PC-9 (cell line): ENCODE measurements at places on chromosomes 1 and 21. TPM values are rescaled to one million over a fixed set of nuclear protein-coding genes. Genes with fewer than 3 reads are reported as not detected.

PRKAA2 gene
- total RNA-seq = 4.4 and 5.0 TPM in 2 replicates

RGS8 gene
- total RNA-seq = not detected in 2 replicates

IGSF9 gene
- total RNA-seq = 22.9 and 23.4 TPM in 2 replicates

FOXO6 gene
- 9.0 and 17.5 TPM in 2 replicates for total RNA-seq

CHAF1B gene
- total RNA-seq = 12.9 and 14.1 TPM in 2 replicates

CD5L gene
- total RNA-seq = not detected in 2 replicates

VANGL2 gene
- total RNA-seq = 11.5 and 12.4 TPM in 2 replicates

RAB25 gene
- total RNA-seq = 129 and 194 TPM in 2 replicates

DNA sequence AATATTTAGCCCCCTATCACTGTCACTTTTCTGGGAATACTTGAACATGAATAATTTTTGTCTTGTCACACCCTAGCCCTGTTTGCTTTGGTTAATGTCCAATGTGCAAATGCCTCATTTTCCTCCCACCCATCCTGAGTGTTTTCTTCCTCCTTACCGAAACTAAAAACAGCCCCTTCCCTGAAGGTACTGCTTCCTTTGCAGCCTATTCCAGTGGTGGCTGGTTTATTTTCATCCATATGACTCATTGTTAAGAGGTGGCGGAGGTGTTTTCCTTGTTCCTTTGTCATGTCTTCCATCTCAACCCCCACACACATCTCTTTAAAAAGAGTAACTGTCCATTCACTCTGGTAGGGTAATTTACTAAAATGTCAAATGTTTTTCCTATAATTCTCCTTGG, 40.4 kb downstream of the CD55 start:
- no peaks in the 10 kb centered on the region for H3K27me3 ChIP-seq
- DNase-seq = no peak
- peaks cover 8% of the 10 kb centered on the region; the same call in 1 of the 2 replicates for H3K36me3 ChIP-seq
- no peak overlapping the region for H3K27ac ChIP-seq
- no peaks in the 10 kb centered on the region for H3K4me1 ChIP-seq
- H3K4me3 ChIP-seq = no peak overlapping the region

DNA sequence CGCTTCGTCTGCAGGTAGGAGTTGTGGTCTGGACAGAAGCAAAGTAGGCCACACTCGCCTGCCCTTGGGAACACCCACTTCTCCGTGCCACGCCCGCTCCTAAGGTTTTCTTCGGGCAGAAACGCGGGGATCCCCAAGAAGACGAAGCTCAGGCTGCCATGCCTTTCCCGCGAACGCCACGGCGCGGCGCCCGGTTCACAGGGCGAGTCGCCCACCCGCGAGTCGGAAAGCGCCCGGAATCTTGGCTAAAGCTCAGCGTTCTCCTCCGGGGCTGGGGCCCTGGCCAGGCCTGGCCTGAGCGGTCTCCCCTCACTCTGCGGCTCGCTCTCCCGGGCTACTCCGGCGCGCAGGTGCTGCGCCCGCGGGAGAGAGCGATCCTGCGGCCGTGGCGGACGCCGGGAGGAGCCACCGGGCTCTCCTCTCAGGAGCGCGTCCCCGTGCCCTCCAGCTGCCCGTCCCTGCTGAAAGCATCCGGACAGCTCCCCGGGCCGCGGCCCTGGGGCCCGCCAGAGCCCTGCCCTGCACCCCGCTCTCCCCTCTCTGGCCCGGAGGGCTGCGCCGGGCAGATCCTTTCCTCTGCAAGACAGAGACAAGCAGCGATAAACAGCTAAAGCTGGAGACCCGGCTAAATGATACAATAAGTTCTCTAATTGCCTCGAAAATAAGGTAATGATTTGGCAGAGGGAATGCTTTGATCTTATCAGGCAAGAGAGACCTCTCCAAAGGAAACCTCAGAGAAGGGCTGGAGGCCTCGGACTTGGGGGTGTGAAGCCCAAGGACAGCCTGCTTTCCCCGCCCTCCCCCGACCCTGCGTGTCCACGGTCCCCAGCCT, 6.7 kb upstream of the WNT2B start:
- H3K27me3 ChIP-seq = no peaks in the 10 kb centered on the region
- 0 out of 2 replicates have a peak, but pooled peaks cover 4% of the 10 kb centered on the region for H3K4me1 ChIP-seq
- H3K4me3 ChIP-seq = peak overlapping the region; percentile 56
- H3K36me3 ChIP-seq = no peaks in the 10 kb centered on the region
- DNase-seq = peak; percentile 70

- H3K4me1 ChIP-seq = no peaks in the 10 kb centered on the region
- H3K4me3 ChIP-seq = no peak overlapping the region
- DNase-seq = no peak
- H3K27ac ChIP-seq = no peak overlapping the region
These were observed 43.9 kb downstream of the NOS1AP start for GRCh38 chr1:162113419-162113818.

- H3K36me3 ChIP-seq = no peaks in the 10 kb centered on the region
- H3K27ac ChIP-seq = no peak overlapping the region
These were observed 5.6 kb downstream of the SLC16A1 start for GRCh38 chr1:112950426-112950825.

DNA sequence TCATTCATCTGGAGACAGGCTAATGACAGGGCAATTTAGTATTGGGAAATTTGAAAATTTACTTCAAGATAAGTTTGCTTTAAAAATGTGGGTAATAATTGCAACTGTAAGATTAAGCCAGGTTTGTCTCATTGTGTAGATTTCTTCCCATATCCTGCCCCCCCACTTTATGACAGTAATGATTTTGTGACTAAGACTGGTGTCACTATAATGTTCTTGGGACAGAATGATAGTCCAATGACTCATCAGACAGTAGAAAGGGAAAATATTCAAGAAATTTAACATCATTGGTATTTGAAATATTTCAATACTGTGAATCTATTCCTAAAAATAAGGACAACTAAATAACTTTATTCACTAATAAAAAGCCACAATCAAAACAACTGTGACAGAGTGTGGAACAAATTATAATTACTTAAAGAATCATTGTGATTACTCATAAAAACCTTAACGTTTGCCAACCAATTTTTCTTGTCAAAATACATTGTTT, 36.7 kb downstream of the FH start:
- peaks cover 22% of the 10 kb centered on the region for H3K4me1 ChIP-seq
- no peak for DNase-seq
- peak overlapping the region; percentile 46 for H3K27ac ChIP-seq
- H3K4me3 ChIP-seq = no peak overlapping the region
- H3K36me3 ChIP-seq = no peaks in the 10 kb centered on the region

- H3K4me3 ChIP-seq = no peak overlapping the region
- no peak overlapping the region for H3K27ac ChIP-seq
- H3K27me3 ChIP-seq = no peaks in the 10 kb centered on the region
- H3K4me1 ChIP-seq = no peaks in the 10 kb centered on the region
These were observed 2162.7 kb downstream of the NCAM2 start for GRCh38 chr21:23160914-23161313.

DNA sequence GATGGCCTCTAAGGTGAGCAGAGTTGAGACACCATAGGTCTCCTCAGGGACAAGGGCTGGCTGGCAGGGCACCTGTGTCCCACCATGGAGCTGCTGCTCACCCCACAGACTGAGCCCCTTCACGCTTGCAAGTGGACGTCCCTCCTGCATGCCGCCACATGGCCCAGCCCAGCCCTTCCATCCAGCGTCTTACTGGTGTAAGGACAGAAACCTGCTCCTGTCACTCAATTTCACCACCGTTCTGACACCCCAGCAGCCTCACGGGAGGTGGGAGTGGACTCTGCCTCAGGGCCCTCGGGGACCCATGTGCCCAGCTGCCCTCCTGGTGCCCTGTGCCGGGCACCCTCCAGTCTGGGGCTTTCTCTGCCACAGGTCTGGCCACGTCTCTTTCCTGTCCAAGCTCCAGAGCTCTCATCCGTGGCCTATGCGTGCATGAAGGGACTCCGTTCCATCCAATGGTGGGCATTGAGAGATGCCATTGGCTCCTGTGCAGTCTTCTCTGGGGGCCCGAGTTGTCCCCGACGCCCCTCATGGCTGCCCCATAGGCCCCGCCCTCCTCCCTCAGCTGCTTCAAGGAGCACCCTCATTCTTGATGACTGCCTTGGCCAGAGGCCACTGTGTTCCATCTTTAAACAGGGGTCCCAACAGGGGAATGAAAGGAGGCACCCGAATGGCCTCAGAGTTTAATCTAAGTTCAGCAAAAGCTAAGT, 42.6 kb upstream of the COL6A1 start:
- no peak overlapping the region for H3K4me3 ChIP-seq
- DNase-seq = no peak
- H3K4me1 ChIP-seq = no peaks in the 10 kb centered on the region
- H3K36me3 ChIP-seq = no peaks in the 10 kb centered on the region
- no peak overlapping the region for H3K27ac ChIP-seq
- peaks cover 35% of the 10 kb centered on the region for H3K27me3 ChIP-seq

GRCh38 chr21:36456729-36457414, 23.1 kb downstream of the CLDN14 start:
- no peaks in the 10 kb centered on the region for H3K36me3 ChIP-seq
- no peak for DNase-seq
- no peak overlapping the region for H3K27ac ChIP-seq
- no peak overlapping the region for H3K4me3 ChIP-seq

GRCh38 chr1:3077561-3077960, 8.6 kb downstream of the PRDM16 start:
- H3K27ac ChIP-seq = no peak overlapping the region
- peaks cover 88% of the 10 kb centered on the region for H3K27me3 ChIP-seq
- DNase-seq = no peak

DNA sequence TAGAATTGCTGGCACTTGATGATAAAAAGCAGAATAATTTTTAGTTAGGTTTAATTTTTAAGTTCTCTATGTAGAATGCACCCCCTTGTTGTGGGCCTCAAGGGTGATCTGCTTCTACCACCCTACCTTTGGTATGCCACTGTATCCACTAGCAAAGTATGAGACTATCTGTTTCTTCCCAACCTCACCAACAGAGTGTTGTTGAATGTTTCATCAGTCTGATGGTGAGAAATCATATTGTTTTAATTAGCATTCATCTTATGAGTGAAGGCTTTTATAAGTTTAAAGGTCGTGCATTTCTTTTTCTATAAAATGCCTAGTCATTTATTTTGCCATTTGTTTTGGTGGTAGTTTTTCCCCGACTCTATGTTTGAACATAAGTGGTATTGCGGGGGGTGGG, 141.0 kb downstream of the MAGI3 start:
- no peak overlapping the region for H3K4me3 ChIP-seq
- DNase-seq = no peak
- H3K36me3 ChIP-seq = no peaks in the 10 kb centered on the region
- no peaks in the 10 kb centered on the region for H3K27me3 ChIP-seq

DNA sequence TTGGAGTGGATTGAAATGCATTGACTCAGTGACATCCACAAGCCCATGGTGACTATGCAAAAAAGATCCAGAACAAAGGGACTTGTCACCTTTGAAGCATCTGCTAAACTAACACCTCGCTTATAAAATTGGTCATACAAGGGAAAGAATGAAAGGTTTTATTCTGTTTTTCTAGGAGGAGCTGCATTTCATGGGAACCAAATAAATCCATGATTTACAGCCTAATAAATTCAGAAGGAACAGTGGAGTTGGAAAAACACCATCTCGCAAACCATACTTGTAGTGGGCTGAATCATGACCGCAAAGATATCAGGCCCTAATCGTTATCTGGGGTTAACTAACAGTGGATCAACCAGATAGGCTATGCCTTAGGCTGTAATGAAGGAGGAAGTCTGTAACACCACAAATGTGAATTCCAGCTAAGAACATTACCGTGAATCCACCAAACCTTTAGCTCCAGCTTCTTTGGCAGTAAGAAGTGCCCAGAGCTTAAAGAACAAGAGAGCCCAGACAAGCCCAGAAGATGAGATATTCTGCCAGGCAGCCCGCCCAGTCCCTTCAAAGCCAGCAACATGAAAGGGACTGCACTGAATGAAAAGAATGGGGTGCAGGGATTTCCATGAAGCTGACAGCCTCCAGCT, 27.4 kb downstream of the RSPH1 start:
- H3K27ac ChIP-seq = peak overlapping the region; percentile 98
- H3K36me3 ChIP-seq = no peaks in the 10 kb centered on the region
- peaks cover 58% of the 10 kb centered on the region for H3K4me1 ChIP-seq
- DNase-seq = peak; percentile 96

DNA sequence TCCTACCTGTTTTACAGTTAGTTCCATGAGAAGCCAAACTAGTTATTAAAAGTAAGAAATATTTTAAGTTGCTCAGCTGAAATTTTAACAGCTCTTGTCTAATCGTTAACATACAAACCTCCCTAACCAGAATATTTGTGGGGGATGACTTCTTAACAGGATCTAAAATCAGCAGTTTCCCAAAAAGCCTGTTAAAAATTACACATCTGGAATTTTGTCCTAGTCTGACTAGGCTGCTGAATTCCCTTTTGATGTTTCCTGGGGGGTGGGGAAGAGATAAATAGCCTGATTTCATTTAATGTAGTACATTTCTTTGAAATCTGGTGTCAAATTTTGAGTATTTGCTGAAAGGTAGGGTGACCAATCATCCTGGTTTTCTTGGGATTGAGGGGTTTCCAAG, 78.8 kb upstream of the ARHGAP29 start:
- no peak for DNase-seq
- no peak overlapping the region for H3K27ac ChIP-seq
- no peaks in the 10 kb centered on the region for H3K36me3 ChIP-seq
- H3K4me3 ChIP-seq = no peak overlapping the region
- no peaks in the 10 kb centered on the region for H3K27me3 ChIP-seq
- peaks cover 20% of the 10 kb centered on the region for H3K4me1 ChIP-seq

DNA sequence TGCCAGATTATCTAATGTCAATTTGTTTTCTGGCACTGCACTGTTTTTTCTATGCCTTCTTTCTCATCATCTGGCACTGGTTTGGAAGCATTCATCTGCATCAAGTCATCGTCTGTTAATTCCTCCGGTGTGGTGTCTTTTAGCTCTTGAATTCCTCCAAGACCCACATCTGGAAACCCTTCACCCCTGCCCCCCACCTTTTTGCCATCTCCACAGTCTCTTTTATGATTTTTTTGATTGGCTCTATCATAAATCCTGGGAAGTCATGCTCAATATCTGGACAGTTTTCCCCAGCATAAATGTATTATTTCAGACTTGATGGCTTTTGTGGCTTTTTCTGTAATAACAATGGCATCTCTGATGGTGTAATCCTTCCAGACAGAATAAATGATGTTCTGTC, 10.4 kb upstream of the KCNK1 start:
- no peak overlapping the region for H3K4me3 ChIP-seq
- H3K27ac ChIP-seq = no peak overlapping the region
- no peaks in the 10 kb centered on the region for H3K36me3 ChIP-seq
- no peak for DNase-seq

DNA sequence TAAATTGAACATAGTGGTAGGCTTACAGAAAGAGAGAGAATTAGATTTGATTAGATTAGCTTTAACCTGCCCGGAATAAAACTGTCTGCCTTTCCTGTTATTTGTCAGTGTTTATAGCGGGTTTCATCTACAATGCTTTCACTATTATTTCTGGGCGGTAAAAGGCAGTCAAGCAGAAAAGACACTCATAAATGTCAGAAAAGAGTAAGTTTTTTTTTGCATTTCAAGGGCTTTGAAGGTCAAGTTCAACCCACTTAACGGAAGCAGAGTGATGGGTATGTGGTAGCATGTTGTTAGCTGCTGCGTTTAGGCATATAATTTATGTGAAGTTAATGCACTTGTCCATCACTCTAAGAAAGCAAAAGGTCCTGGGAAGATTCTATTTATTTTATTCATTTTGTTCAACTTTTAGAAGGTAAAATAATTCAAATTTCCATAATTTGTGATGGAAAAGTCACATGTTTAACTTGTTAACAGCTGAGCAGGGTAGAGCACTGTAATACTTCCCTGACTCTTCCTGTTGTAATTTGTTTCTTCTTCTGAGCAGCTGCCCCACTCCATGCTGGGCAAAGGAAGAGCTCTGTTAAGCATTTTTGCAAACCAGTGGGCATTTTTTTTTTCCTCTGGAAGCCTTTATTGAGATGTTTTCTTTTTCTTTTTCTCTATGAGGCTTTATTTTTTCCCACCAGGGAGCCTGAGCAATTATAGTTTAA, 220.1 kb downstream of the ST6GALNAC3 start:
- no peaks in the 10 kb centered on the region for H3K27me3 ChIP-seq
- H3K27ac ChIP-seq = no peak overlapping the region
- H3K4me1 ChIP-seq = no peaks in the 10 kb centered on the region
